ENCODE measurements at places on chromosomes 4 and X. TPM values are rescaled to one million over a fixed set of nuclear protein-coding genes. Genes with fewer than 3 reads are reported as not detected.
A peak's percentile ranks its signal among the peaks of the same experiment; 100 is the strongest.

- H3K4me3 ChIP-seq: no peak overlapping the region
- H3K36me3 ChIP-seq: no peaks in the 10 kb centered on the region
- no peak for DNase-seq
These were observed 120.9 kb upstream of the NOCT start for GRCh38 chr4:138894709-138895108.

- peaks cover 2% of the 10 kb centered on the region for H3K4me1 ChIP-seq
- H3K27me3 ChIP-seq: peaks cover 16% of the 10 kb centered on the region
- peak; percentile 70 for DNase-seq
- H3K27ac ChIP-seq: peak overlapping the region; percentile 94
- peak overlapping the region; percentile 54 for H3K4me3 ChIP-seq
These were observed 756 bp downstream of the PABPC5 start for GRCh38 chrX:91435395-91435794.

- no peak overlapping the region for H3K4me3 ChIP-seq
- no peaks in the 10 kb centered on the region for H3K36me3 ChIP-seq
- no peak overlapping the region for H3K27ac ChIP-seq
- no peaks in the 10 kb centered on the region for H3K27me3 ChIP-seq
- no peak for DNase-seq
- no peaks in the 10 kb centered on the region for H3K4me1 ChIP-seq
These were observed 122.9 kb downstream of the C4orf33 start for GRCh38 chr4:129218897-129219296.

GRCh38 chr4:108335081-108335480, 166.3 kb upstream of the LEF1 start:
- H3K4me1 ChIP-seq: no peaks in the 10 kb centered on the region
- no peak for DNase-seq
- H3K4me3 ChIP-seq: no peak overlapping the region
- H3K27me3 ChIP-seq: no peaks in the 10 kb centered on the region
- no peak overlapping the region for H3K27ac ChIP-seq

The HEPH gene
- total RNA-seq: 6.3 TPM

Data from muscle of leg (tissue), 16 donors.